ENCODE measurements at places on chromosomes 12 and 14.

GRCh38 chr12:129662234-129662633 is 241.6 kb downstream of the TMEM132D start:
- DNase-seq, result no peak

- DNase-seq, result no peak
Observed at GRCh38 chr12:31245822-31246469, 80.0 kb downstream of the SINHCAF start.

GRCh38 chr12:123388177-123388950 is 4.4 kb downstream of the KMT5A start:
- peak; percentile 70 for DNase-seq

GRCh38 chr12:93025145-93026103 is 96.3 kb upstream of the EEA1 start:
- DNase-seq, result no peak

GRCh38 chr12:52036587-52037171 is 14.6 kb upstream of the NR4A1 start:
- DNase-seq, result peak; percentile 90

- DNase-seq, result no peak
Observed at GRCh38 chr12:92356425-92356824, 210.8 kb upstream of the BTG1 start.

- DNase-seq, result no peak
Observed at GRCh38 chr14:88242446-88242845, 80.6 kb downstream of the KCNK10 start.

DNA sequence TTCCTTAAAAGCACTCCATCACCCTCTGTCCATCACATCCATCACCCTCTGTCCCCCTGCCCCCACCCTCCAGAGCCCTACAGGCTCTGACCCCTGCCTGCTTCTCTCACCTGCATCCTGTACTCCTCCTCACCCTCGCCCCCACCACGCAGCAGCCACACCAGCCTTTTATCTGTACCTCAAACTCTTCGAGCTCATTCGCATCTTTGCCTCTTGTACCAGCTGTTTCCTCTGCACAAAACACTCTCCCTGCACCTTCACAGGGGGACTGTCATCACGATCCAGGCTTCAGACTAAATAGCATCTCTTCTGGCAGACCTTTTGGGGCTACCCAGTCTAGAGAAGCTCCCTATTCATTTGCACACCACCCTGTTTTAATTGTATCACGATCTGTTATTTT is 24.1 kb downstream of the TMEM229B start:
- no peak for DNase-seq

Measured in activated gamma-delta T cell (primary cell).